Daoy (cell line): ENCODE measurements at places on chromosomes 5 and 9. TPM values are rescaled to one million over a fixed set of nuclear protein-coding genes. Genes with fewer than 3 reads are reported as not detected.

GRCh38 chr9:134915046-134915985 is 2.4 kb downstream of the FCN1 start:
- DNase-seq, result no peak

CEL gene
- total RNA-seq, result 0.18 and 0.29 TPM in 2 replicates

GRCh38 chr9:91427873-91428272 is 4.2 kb upstream of the NFIL3 start:
- peak; percentile 79 for DNase-seq

GRCh38 chr9:129278391-129279237 is 100.6 kb upstream of the IER5L start:
- DNase-seq, result no peak

- DNase-seq, result no peak
Observed at GRCh38 chr5:79436821-79437220, 77.1 kb downstream of the HOMER1 start.

DNA sequence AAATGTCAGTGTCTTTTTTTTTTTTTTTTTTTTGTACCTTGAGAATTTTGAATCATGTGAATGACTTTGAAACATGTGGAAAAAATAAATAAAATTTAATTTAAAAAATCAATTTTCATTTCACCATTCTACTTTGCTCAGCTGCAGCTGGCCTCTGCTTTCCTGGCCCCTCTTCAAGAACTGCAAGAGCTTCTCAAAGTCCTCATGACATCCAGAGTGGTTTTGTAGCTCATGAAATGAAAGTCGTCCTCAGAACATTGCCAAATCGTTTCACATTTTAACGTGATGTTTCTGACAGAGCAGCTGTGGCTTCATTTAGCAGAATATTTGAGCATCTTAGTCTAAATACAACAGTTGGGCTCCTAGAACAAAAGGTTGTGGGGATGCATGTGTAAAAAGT is 47.9 kb upstream of the TMEM215 start:
- DNase-seq, result no peak

DNA sequence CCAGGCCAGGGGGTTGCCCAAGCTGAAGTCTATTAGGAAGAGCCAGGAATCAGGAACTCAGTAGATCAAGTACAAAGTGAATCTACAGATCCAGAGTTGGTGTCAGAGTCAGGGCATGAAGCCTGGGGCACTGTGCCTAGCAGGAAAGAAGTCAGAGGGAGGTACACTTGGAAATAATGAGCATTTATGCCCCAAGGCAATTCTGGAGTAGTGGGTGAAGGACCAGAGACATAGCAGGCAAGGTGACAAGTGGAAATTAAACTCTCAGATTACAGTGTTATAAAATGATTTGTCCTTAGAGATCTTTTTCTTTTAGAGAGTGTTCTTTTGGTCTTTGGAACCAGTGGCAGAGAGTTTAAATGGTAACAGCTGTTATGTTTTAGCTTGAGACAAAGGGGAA is 138.0 kb downstream of the ADAMTSL1 start:
- no peak for DNase-seq

- no peak for DNase-seq
Observed at GRCh38 chr5:169838688-169839087, 141.6 kb downstream of the INSYN2B start.

GRCh38 chr9:73023025-73023541 is 70.2 kb upstream of the ALDH1A1 start:
- peak; percentile 80 for DNase-seq

DNA sequence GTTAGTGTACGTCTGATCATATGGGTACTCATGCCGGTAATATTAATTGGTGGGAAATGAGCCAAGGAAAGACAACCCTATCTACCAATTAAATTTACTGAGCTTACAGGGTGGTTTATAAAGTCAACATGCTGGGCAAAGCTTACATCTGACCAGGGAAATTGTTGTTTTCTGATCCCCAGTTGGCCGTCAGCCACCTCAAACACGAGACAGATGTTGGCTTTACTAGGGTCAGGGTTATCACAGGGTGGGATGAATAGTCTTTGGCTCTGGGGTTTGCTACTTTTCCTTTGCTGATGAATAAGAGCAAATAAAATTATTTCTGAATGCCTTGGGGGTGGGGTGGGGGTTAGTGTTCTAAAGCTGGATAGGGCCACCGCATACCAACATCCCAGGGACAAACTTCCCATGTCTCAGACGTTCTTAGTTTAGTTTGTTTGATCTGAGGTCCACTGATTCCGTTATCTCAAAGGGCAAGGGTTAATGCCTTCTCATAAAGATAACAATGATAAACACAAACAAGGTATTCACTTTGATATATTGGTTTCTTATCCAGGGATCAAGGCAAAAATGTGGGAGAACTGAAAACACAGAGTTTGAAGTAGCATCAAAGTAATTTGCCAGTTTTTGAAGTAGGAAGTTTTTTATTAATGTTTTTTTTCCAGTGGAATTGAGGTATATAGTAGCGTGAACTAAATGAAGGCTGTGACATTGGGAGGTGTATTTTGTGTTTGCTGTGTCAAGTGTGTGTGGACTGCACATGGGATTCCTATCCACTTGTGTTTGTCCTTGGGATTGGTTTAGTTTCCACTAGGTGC is 109.1 kb upstream of the RPS23 start:
- peak; percentile 90 for DNase-seq

MED7 gene
- 16.1 and 22.9 TPM in 2 replicates for total RNA-seq

- peak; percentile 55 for DNase-seq
Observed at GRCh38 chr9:133113949-133114885, 6.8 kb downstream of the RALGDS start.

FOXE1 gene
- total RNA-seq, result under 0.01 TPM in 1 of 2 replicates, not detected in the other

- DNase-seq, result no peak
Observed at GRCh38 chr5:76388236-76388635, 14.8 kb upstream of the IQGAP2 start.

GRCh38 chr9:78470216-78470615 is 173.3 kb downstream of the PSAT1 start:
- no peak for DNase-seq

- DNase-seq, result no peak
Observed at GRCh38 chr9:120486347-120486746, 93.6 kb downstream of the CDK5RAP2 start.

OGN gene
- not detected in 2 replicates for total RNA-seq
